ENCODE measurements at places on chromosomes 1 and 21.

DNA sequence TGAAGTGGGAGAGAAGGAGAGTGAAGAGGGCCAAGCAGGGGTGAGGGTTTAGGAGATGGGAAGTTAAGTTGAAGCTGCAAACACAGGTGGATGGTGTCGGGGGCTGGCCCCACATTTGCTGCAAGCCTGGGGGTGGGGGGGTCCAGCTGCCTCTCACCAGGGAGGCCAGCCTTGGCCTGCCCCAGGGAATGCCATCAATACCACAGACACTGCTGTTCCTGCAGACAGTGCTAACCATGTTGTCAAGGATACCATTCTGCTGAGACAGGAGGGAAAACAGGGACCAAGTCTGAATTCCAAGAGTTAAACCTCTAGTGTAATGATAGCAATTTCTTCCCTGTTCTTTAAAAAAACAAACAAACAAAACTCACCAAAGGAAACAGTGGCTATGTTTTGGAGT is 8.0 kb downstream of the MECR start:
- no peak for DNase-seq

- no peak for DNase-seq
These were observed 81.2 kb downstream of the PCSK9 start for GRCh38 chr1:55120538-55120937.

DNA sequence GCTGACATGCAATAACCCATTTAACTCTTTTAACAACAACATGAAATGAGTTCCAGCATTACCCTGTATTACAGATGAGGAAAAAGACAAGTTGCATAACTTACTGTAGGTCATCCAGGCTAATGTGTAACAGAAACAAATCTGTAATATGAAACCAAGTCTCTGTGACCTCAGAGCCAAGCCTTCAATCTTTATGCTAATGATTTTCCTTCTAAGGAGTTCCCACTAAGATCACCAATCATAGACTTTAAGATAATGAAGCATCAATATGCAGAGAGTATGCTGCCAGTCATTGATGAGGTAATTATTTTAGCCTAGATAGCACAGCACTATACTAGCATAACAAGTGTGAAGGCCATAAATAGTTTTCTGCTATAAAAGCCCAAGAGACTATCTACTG is 35.6 kb upstream of the RNPC3 start:
- no peak for DNase-seq

GRCh38 chr1:164951508-164951907 is 392.5 kb downstream of the PBX1 start:
- DNase-seq, result no peak

- DNase-seq, result no peak
These were observed 205.4 kb downstream of the NFIA start for GRCh38 chr1:61287734-61288133.

- DNase-seq, result no peak
These were observed 66.0 kb downstream of the GNG4 start for GRCh38 chr1:235583511-235584001.

DNA sequence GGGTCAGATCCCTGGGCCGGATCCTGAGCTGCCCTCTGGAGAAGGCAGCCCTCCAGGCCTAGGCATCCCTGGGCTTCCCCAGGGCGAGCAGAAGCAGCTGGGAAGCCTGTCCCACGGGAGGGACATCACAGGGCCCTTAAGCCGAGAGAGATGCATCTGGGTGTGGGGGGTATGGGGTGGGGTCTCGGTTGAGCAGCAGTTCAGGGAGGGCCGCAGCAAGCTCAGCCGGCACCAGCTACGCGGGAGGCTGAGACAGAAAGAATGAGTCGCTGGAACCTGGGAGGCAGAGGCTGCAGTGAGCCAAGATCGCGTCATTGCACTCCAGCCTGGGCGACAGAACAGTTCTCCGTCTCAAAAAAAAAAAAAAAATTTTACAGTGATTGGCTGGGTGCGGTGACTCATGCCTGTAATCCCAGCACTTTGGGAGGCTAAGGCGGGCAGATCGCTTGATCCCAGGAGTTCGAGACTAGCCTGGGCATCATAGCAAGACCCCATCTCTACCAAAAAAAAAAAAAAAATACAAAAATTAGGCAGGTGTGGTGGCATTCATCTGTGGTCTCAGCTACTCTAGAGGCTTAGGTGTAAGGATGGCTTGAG is 37.7 kb downstream of the RRP1 start:
- DNase-seq, result no peak

DNA sequence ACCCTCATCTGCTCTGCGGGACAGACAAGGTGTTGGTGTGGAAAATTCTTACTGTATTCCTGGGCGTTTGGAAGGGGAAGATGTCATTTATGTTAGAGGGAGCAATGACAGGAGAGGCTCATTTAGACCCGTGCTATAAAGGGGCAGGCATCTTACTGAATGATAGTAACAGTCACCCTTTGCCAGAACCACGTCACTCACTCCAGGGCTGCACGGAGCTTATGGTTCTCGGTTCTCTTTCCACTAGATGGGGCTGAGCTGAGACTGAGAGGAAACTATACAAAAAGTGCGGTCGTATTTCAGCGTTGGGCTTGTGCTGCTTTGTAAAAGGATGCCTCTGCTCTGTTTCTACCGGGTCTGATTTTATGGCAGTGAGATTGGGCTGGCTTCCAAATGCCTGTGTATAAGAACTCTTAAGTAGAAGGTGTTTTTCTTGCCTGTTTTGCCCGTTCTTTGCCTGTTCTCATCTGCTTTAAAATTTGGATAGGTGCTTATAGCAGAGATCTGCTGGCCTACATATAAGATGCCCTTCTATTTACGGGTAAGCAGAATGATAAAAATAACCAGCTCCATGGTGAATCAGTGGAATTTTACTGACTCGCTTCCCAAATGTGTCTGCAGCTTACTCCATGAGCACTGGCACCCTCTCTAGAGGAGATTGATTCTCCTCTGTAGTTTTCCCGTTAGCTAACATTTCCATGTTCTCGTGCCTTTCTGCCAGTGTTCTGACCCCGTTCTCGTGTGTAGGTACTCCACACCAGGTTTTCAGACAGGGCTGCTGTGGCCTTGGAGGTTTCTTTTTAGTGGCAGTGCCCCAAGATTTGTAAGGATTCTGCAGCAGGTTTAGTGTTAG is 55.9 kb downstream of the MRPS6 start:
- peak; percentile 42 for DNase-seq

- no peak for DNase-seq
These were observed 19.0 kb downstream of the DPH5 start for GRCh38 chr1:101006553-101006952.

GRCh38 chr1:24553931-24554330 is 2.0 kb upstream of the NCMAP start:
- no peak for DNase-seq

- no peak for DNase-seq
These were observed 25.4 kb downstream of the FMN2 start for GRCh38 chr1:240116831-240117769.

- DNase-seq, result no peak
These were observed 55.2 kb downstream of the PCNX2 start for GRCh38 chr1:233240371-233240770.

- DNase-seq, result no peak
These were observed 10.5 kb downstream of the PTGFRN start for GRCh38 chr1:116920211-116920610.

DNA sequence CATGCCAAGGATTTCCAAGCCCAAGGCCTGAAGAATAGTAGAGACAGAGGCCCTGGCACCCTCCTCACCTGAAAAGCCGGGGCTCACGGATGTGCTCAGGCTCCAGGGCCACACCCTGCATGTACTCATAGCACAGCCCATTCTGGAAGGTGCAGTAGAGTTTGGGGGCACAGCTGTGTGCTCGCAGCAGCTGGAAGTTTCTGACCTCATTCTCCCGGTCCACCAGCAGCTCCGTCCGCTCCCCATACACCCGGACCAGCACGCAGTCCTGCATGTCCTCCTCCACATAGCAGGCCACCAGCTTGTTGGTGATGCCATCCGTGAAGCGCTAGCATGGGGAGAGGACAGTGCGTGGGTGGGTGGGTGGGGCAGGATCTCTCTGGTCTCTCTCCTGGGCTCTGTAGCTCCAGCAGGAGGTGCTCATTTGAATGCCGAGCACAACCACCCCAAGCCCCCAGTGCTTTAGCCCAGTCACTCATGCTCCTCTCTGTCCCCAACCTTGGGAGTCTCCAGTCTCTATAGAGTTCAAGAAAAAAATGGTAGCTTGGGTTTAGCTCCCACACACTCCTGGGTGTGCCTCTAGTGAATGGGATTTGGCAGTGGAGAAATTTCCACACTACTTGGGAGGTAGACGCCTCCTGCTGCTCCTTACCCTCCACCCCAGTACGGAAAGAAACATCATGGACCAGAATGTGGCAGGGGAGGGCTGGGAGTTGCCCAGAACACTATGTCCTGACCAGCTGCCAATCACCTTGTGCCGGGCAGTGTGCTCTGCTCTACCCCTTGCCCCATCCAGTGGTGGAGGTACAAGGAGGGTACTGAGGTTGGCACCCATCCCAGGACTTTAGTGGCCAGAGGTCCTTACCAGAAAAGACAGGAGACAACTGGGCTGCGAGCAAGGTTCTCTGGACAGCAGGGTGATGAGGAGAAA is 1.9 kb downstream of the ETNK2 start:
- DNase-seq, result no peak

DNA sequence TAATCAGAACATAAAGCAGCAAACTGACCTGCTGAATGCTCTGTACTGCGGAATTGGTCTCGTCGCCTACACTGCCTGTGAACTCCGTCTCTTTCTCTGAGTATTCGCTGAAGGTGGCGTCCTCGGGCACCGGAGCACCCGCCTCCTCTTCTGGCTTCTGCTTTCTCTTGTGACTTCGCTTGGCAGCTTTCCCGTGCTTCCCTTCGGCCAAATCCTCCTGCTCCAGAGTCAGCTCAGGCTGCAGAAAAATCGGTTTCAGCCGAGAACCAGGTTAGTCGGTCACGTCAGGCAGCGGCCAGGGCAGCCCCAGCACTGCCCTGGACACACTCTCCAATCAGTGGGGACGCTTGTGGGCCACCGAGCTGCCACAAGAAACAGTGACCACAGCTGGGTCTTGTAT is 35.8 kb upstream of the RIPK4 start:
- DNase-seq, result no peak

GRCh38 chr1:102190429-102190828 is 193.7 kb upstream of the OLFM3 start:
- no peak for DNase-seq

DNA sequence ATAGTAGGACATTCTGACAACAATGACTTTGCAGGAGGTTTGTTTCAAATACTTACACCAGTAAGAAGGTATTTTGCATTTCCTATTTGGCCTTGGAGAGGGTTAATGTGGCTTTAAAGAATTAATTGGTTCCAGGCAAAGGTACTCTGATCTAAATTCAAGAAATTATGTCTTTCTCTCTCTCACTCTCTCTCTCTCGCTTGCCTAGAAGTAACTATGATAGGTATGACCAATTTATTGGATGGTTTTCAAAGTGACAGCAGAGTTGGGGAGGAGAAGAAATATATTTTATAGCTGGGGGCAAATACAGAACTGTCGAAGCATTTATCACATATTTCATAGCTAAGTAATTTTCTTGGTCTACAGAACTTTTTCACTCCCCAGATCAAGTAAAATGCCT is 116.0 kb downstream of the ATP6V1G3 start:
- DNase-seq, result no peak

GRCh38 chr1:32111040-32111623 is 3.3 kb downstream of the KPNA6 start:
- no peak for DNase-seq

DNA sequence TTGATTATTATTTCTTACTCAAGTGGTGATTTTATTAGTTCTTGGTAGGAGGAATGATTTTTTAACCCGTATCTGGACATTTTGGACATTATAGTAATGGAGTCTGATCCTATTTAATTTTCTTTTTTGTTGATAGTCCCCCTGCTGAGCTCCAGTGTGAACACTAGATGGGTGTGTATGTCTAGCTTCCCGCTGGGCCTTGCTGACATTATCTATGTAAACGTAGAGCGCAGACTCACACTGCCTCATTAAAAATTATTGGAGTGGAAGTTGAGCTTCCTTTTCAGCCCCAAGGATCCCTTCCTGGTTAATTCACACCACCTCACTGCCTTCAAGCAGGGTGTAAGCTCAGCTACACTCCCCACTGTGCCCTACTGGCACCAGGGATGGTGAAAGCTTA is 467.6 kb upstream of the PKN2 start:
- no peak for DNase-seq

GRCh38 chr1:201376464-201377374 is 761 bp downstream of the TNNT2 start:
- peak; percentile 71 for DNase-seq

DNA sequence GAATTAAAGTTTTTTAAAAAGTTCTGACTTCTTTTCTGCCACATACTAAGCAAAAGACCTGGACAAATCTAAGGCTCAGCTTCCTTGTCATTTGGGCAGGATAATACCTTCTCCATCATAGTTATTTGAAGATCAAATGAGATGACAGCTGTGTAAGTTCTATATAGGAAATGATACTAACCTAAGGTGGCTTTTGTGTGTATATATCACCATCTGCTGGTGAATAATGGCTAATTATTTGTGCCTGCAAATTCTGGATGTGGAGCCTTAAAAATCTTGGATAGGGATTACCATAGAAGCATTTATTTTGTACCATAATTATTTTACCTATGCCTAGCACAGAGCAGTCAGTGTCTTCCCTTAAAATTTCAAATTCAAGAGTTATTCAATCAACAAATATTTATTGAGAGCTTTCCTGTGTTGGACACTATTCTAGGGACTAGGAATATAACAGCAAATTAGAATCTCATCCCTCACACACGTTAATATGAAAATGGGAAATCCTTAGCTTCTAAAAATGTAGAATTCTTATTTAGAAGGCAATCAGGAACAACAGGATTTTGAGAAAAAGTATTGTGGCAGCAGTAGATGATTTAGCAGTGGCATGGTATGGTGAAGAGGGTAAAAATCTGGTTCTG is 89.8 kb downstream of the TMEM200B start:
- DNase-seq, result no peak

DNA sequence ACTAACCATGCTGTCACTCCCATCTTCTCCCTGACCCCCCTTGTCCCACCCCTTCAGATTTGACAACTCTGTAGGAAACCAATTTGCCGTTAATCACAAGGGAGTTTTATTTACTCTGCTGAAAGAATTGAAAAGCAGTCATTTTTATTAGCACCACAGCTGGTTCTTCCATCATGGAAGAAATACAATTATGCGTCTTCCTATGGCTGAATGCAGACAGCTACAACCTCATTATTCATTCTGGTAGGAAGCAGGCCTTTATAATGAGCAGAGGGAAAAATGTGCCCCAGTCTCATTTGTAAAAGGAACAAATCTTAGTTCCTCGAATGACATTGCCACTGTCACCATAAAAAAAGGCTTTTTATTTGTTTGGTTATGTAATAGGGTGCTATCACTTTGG is 35.2 kb downstream of the JUN start:
- no peak for DNase-seq

- no peak for DNase-seq
These were observed 38.0 kb upstream of the HLX start for GRCh38 chr1:220841293-220841692.

GRCh38 chr21:26832546-26832945 is 12.7 kb downstream of the ADAMTS1 start:
- no peak for DNase-seq

- DNase-seq, result no peak
These were observed 7.6 kb downstream of the DENND2D start for GRCh38 chr1:111192658-111193519.

- DNase-seq, result no peak
These were observed 41.1 kb upstream of the RPL11 start for GRCh38 chr1:23650344-23650990.

- no peak for DNase-seq
These were observed 55.8 kb upstream of the PRDX6 start for GRCh38 chr1:173421286-173421685.

GRCh38 chr1:60848583-60849188 is 233.7 kb upstream of the NFIA start:
- DNase-seq, result no peak

GRCh38 chr1:103525114-103525606 is 339 bp upstream of the RNPC3 start:
- no peak for DNase-seq

- DNase-seq, result no peak
These were observed 14.2 kb upstream of the MYOM3 start for GRCh38 chr1:24126018-24126671.

Data from nephron progenitor cell (in vitro differentiated cells).